ENCODE measurements at places on chromosomes 6 and 20.

DNA sequence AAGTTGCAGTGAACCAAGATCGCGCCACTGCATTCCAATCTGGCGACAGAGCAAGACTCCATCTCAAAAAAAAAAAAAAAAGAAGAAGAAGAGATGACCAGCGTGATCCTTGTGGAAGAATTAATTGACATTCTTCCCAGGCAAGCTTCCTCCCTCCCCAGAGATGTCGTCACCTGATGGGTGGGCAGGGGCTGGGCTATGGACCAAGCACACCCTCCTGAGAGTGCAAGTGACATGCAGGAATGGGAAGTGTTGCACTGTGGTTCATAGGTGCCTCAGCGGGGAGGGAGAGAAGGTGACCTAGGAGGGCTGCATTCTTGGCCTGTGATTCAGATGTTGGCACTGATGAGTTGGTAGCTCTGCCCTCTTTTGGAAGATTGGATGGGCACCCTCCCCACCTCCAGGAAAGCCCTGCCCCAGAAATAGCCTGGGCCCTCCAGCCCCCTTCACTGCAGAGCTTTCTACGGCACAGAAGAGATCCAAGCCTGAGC is 37.8 kb downstream of the TAF8 start:
- DNase-seq = no peak

- no peak for DNase-seq
Observed at GRCh38 chr20:32893263-32894025, 34.7 kb downstream of the EFCAB8 start.

- DNase-seq = no peak
Observed at GRCh38 chr6:139962654-139963347, 588.4 kb upstream of the CITED2 start.

GRCh38 chr20:3405139-3405538 is 2.3 kb downstream of the DNAAF9 start:
- no peak for DNase-seq

DNA sequence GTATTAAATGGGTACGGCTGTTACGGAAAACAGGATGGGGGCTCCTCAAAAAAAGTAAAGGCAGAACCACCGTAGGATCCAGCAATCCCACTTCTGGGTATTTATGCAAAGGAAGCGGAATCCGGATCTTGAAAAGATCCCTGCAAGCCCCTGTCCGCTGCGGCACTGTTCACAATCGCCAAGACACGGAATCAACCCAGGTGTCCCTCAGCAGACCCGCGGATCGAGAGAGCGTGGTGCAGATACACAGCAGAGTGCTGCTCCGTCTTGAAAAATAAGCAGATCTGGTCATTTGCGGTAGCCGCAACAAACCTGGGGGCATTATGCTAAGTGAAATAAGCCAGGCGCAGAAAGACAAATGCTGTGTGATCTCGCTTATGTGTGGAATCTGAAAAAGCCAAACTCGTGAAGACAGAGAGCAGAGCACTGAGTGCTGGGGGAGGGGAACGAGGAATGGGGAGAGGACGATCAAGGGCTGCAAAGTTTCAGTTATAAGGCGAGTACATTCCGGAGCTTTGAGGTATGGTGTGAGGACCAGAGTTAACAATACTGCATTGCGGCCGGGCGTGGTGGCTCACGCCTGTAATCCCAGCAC is 41.3 kb downstream of the NTSR1 start:
- DNase-seq = no peak

DNA sequence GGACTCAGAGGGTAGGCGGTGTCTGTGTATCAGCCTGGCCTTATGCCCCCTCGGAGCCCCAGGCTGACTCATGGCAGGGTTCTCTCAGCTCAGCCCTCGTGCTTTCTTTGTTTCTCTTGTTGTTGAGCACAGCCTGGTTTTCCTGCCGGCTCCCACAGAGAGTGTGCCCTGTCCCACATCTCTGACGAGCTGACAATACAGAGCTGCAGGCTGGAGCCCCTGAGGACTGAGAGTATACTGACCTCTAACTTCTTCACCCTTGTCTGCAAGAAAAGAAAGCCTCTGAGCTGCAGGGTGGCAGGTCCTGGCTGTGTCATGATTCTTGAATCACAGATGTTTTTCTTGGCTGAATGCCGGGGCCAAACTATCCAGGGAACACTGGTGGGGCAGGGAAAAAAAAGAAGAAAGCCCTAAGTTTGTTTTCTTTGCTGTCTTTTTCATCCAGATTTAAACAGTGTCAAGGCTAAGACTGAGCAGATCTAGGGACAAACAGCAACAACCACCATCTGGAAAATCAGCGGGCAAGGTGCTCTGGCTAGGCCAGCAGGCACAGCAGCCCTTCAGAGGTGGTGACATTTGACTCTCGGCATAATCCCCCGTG is 63.3 kb upstream of the ZNF133 start:
- DNase-seq = no peak

GRCh38 chr20:4961746-4962145 is 39.6 kb downstream of the SLC23A2 start:
- no peak for DNase-seq

- no peak for DNase-seq
Observed at GRCh38 chr20:3874194-3874844, 14.9 kb upstream of the PANK2 start.

GRCh38 chr20:59144179-59144830 is 19.3 kb upstream of the ZNF831 start:
- no peak for DNase-seq

GRCh38 chr20:43559147-43559987 is 540 bp downstream of the SGK2 start:
- DNase-seq = no peak

DNA sequence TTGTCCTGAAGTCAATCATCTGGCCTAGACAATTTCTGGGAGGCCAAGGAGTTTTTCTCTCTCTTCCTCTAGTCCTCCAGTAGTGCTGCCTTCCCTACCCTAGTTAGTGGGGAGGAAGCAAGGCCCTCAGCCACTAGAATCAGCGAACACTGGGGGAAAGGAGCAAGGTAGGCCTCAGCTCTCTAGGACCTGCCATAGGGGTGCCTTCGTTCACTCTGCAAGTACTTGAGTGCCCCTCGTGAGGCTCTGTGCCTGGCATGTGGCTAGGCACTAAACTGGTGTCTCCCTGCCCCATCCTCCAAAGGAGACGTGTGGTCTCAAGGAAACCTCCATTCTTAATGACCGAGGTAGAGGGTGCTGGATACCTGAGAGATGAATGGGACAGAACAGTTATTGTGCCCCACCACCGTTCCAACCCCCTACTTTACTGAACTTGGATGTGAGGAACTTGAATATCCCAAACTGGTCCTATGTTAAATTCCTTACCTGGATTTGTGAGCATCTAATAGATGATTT is 1.1 kb downstream of the DEF6 start:
- no peak for DNase-seq

GRCh38 chr6:31305703-31306219 is 33.9 kb upstream of the HLA-C start:
- no peak for DNase-seq

DNA sequence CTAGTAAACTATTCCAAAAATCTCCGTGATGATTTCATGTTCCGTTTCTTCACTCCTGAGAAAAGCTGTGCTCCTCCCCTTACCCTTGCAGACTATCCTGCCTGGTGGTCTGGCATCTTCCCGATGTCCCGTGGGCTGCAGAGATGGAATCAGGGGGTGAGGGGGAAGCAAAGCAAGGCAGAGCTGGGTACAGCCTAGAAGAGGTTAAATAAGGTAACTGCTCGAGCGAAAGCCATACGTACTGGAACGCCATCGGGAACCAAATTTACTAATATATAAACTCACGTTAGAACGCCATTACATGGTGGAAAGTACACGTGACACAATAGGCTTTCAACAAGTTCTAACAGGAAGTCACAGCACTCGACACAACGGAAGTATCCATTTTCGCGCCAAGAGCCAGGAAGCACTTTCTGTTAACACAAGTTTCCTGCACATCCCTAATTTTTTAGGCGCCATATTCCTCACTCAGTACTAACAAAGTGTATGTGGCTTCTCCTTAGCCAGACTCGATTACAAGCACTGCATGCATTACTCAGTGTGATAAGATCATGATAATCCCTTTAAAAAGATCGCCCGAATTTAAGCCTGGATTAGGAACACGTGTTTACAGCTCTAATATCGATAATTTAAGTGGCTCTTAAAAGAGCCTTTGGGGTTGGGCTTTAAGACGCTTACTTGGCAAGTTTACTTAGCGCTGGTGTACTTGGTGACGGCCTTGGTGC is 101.6 kb upstream of the PRSS16 start:
- no peak for DNase-seq

DNA sequence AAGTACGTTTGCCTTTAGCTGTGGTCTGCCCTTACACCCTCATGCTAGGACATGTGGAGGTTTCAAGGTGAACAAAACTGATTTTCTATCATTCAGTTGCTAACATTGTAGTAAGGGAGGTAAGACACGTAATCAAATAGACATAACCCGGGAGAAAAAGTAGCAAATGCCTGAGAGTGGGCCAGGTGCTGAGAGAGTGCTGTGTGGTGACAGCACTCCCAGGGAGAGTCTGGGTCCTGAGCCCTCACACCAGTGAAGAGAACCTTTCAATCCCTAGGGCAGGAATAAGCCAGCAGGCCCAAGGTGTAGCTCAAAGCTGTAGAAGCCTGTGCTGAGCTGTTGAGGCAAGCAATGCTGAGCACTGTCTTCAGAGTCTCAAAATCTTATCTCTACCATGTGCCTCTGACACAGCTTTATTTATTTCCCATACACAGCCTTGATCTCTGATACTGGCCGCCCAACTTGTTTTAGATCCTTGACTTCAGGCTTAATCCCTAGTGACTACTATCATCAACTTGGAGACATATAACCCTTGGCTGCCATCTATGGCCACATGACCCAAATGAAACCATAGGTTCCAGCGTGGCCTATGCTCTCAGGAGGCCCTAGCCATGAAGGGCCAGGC is 55.2 kb downstream of the TPD52L1 start:
- DNase-seq = no peak

DNA sequence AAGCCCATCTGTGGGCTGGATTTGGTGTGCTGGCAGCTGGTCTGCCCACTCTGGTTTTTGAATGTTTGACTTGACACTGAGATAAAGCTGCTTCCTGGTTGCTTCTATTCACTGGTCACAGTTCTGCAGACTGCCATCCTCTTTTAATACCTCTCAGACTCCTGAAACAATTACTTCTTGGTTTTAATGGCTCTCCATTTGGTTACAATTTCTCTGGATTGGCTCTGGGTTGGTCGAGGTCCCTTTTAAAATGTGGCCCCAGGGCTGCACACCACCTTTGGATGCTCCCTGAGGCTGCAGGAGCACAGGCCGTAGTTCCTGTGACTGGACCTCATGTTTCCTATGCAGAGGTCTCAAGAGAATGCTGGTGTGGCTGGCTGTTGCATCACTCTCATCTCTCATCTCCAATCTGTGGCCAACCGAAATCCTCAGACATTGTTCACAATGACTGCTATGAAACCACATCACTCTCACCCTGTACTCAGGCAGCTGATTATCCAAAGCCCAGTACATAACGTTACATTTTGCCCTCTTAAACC is 98.5 kb downstream of the INSM1 start:
- DNase-seq = peak; percentile 15

GRCh38 chr6:101883505-101883904 is 490.0 kb downstream of the GRIK2 start:
- DNase-seq = no peak

- DNase-seq = no peak
Observed at GRCh38 chr6:7479801-7480266, 61.6 kb upstream of the DSP start.

DNA sequence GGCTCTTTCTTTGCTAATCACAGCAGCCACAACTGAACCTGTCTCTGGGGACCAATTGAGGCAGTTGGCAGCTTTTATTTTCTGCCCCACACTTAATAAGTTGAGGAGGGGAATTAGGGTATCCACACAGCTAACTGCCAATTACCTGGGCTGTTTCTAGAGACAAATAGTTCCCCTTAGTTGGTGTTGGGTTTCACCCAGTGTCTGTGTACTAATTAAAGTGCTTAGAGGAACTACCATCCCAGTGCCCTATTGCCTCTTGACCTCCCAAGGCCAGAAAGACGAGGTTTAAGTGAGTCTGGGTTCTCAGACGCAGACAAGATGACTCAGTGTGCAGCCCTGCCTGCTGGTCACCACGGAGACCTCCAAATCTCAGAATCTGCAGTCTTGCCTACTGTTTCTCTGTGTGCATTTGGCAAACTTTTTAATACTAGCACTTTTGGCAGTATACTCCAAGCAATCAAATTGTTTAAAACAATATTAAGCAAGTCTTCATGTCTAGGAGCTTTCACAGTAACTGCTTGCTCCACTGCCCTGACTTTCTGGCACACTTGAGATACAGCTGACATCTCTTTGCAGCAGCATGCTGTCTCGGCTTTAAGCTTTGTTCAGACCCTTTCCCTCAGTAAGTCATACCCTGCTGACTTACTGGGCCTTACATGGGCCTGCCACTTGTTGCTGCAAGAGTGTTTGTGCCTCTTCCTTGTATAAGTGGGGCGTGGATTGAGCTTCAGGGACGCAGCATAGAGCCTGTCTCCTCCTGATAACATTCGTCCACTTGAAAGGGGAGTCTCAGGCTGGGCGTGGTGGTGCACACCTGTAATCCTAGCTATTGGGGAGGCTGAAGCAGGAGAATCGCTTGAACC is 31.9 kb downstream of the STK35 start:
- DNase-seq = no peak

DNA sequence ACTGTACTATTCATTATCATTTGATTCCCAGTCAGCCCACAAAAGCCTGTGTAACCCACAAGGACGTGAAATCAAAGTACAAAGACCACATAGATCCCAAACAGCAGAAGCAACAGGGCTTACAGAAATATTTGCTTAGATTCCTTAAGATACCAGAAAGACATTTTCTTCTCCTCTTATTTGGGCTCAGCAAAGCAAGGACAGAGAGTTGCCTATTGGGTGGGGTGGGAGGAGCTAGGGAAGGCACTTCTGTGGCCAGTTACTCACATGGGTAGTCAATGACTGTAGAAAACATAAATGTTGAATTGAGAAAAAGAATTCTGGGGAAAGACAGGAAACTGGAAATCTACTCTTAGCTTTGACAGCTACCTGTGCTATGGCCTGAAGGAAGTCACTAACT is 19.8 kb downstream of the PDE7B start:
- DNase-seq = no peak

DNA sequence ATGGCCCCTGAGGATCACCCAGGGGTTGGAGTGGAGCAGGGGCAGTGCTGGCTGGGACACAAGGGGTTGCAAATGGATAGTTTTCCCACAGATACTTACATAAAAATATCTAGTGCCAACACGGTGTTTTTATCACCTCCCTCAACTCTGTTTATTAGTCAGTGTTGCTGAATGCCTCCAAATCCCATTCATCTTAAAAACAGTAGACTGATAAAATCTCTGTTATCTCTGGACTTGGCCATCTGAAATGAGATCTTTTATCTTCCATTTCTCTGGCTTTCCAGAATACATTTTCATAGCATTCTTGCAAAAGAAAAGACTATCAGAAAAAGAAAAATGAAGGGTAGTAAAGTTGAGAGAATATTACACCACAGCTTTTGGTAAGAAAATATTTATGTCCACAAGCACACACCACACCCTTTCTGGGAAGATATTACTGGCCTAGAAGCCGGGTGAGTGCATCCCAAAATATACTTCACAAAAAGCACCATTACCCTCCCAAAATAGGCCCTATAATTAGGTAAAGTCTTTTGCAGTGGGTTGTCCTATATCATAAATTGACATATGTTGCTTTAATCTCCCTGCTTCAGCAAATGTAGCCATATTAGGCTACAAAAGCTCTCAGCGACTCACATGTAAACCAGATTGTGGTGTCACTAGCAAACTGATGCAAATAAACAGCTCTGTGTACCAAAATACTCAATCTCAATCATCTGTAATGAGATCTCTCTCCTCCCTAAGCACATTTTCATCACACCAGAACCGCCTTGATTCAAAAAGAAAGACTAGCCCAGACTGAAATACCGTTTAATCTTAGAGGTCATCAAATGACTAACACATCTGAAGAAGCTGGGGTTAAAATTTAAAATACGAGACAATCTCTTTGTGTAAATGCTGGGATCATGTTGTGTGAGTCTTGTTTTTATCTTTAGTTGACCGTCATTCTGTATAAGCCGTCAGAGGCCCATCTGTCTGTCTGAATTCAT is 96.7 kb downstream of the FYN start:
- no peak for DNase-seq
